ENCODE measurements at places on chromosomes 7 and 10. TPM values are rescaled to one million over a fixed set of nuclear protein-coding genes. Genes with fewer than 3 reads are reported as not detected.

- H3K4me1 ChIP-seq, result no peaks in the 10 kb centered on the region
- H3K4me3 ChIP-seq, result no peak overlapping the region
- H3K27me3 ChIP-seq, result no peaks in the 10 kb centered on the region
- peaks cover 98% of the 10 kb centered on the region for H3K36me3 ChIP-seq
Observed at GRCh38 chr7:73461782-73462285, 28.3 kb downstream of the FZD9 start.

- H3K4me3 ChIP-seq, result no peak overlapping the region
- H3K27ac ChIP-seq, result no peak overlapping the region
- no peaks in the 10 kb centered on the region for H3K27me3 ChIP-seq
- H3K36me3 ChIP-seq, result no peaks in the 10 kb centered on the region
- DNase-seq, result no peak
Observed at GRCh38 chr10:104303594-104304355, 34.5 kb downstream of the ITPRIP start.

- no peak overlapping the region for H3K27ac ChIP-seq
- no peaks in the 10 kb centered on the region for H3K27me3 ChIP-seq
- DNase-seq, result no peak
- no peak overlapping the region for H3K4me3 ChIP-seq
Observed at GRCh38 chr7:28329661-28330363, 82.5 kb upstream of the CREB5 start.

- no peak overlapping the region for H3K27ac ChIP-seq
- H3K36me3 ChIP-seq, result no peaks in the 10 kb centered on the region
- H3K4me3 ChIP-seq, result no peak overlapping the region
Observed at GRCh38 chr7:102323914-102324195, 32.4 kb downstream of the SPDYE6 start.

DNA sequence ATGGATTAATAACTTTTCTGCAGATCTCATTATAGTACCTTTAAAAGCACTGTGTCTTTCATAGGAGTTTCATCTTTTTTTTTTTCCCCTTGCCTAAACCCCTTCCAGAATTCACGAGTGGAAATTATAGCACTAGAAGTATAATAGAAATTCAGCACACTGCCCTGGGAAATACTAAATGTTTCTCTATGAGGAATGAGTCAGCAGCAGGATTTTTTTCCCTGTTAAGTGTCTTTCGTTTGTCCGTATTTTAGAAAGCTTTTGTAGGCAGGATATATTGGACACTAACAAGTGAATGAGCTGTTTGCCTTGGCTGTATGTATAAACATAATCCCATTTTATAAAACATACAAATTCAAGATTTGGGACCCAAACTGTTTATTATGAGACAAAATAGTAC, 105.8 kb downstream of the EXOC4 start:
- H3K4me3 ChIP-seq, result no peak overlapping the region
- no peaks in the 10 kb centered on the region for H3K27me3 ChIP-seq
- DNase-seq, result no peak
- H3K36me3 ChIP-seq, result no peaks in the 10 kb centered on the region
- H3K27ac ChIP-seq, result peak overlapping the region; percentile 49
- peaks cover 40% of the 10 kb centered on the region for H3K4me1 ChIP-seq

DNA sequence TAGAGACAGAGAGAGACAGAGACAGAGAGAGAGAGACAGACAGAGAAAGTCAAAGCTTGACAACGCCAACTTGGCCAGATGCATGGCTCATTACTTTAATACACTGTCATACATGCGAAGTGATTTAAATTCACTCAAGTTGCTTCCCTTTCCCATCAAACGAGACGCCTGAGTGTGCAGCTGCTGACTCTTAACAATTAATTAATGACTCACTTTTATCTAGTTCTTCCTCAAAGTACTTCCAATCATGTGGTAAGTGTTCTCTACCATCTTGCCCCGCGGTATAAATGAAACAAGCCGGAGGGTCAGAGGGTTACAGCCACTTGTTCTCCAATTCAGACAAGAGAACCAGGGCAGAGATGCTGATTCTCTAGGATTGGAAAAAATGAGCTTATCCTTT, 90.8 kb downstream of the SFMBT2 start:
- no peaks in the 10 kb centered on the region for H3K36me3 ChIP-seq
- H3K4me3 ChIP-seq, result no peak overlapping the region
- no peak for DNase-seq
- no peak overlapping the region for H3K27ac ChIP-seq
- no peaks in the 10 kb centered on the region for H3K4me1 ChIP-seq

GRCh38 chr10:52115823-52116222, 198.3 kb upstream of the DKK1 start:
- no peak overlapping the region for H3K27ac ChIP-seq
- no peaks in the 10 kb centered on the region for H3K4me1 ChIP-seq
- peak; percentile 6 for DNase-seq
- H3K27me3 ChIP-seq, result no peaks in the 10 kb centered on the region
- H3K4me3 ChIP-seq, result no peak overlapping the region
- H3K36me3 ChIP-seq, result no peaks in the 10 kb centered on the region

DNA sequence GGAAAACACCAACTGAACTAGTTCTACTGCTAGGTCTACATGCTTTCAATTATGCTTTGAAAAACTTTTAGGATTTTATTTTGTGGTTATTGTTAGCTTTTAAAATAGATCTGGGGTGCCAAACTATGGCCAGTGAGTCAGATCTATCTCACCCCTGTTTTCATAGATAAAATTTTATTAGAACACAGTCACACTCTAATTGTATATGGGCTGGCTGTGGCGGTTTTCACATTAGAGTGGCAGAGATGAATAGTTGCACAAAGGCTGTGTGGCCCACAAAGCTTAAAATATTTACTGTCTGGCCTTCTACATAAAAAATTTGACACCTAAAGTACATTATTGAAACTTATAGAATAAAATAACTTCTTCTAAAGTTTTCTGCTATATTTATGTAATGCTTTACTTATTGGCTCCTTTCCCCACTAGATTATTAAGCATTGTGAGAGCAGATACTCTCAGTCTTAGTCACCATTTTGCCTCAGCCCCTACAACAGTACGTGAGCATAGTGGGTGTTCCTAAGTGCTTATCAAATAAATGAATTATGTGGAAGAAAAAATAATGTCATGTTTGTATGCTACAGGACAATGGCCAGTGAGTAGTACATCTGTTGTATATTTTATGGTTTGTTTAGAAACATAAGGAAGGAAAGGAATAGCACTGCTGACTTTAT, 5.4 kb upstream of the SUV39H2 start:
- H3K36me3 ChIP-seq, result peaks cover 32% of the 10 kb centered on the region
- H3K4me1 ChIP-seq, result peaks cover 8% of the 10 kb centered on the region
- no peak for DNase-seq
- H3K4me3 ChIP-seq, result no peak overlapping the region

DNA sequence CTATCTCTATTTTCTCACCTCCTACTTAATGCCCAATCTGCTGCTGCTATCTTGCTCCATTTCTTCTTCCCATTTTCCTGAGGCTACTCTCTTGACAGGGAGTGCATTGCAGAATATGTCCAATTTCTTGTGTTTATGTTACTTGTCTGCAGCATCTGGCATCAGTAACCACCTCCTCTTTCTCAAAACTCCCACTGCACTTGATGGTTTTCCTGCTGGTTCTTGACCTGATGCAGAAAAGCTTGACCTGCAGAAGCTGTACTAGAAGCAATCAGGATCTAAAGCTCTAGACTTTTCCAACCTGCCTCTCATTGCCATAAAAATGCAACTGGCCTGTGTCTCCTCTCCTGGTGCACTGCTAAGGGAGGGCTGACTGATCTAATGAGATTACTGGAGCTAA, 287.8 kb downstream of the ZEB1 start:
- DNase-seq, result no peak
- no peak overlapping the region for H3K4me3 ChIP-seq
- no peak overlapping the region for H3K27ac ChIP-seq
- H3K36me3 ChIP-seq, result no peaks in the 10 kb centered on the region
- no peaks in the 10 kb centered on the region for H3K27me3 ChIP-seq
- H3K4me1 ChIP-seq, result peaks cover 13% of the 10 kb centered on the region

- no peaks in the 10 kb centered on the region for H3K36me3 ChIP-seq
- peaks cover 6% of the 10 kb centered on the region for H3K4me1 ChIP-seq
- H3K27me3 ChIP-seq, result peaks cover 44% of the 10 kb centered on the region
- no peak for DNase-seq
- H3K27ac ChIP-seq, result no peak overlapping the region
Observed at GRCh38 chr10:7042419-7043054, 368.3 kb downstream of the SFMBT2 start.

DNA sequence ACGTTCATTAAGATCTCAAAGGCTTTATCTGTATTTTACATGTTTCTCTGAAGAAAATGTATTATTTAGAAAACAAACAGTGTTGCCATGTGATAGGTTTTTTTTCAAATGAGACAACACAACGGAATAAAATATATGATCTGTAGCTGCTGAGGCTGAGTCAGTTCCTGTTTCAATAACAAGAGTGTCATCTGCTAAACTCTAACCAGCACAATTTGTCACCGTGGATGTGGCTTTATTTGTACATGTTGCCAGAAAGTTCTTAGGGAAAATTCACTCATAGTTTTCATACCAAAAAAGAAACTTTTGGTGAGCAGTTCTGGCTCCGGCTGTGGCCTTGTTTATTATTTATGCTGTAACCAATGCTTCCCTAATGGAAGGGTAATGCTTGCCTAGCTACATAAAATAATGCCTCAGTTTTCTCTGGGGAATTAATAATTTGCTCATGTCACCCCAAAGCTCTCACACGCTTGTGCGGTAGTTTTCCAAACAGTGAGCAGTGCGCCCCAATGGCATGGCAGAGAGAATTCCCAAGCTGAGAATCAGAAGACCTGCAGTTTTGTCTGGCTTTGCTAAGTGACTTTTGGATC, 20.3 kb upstream of the KLF6 start:
- H3K4me3 ChIP-seq, result no peak overlapping the region
- peak overlapping the region; percentile 81 for H3K27ac ChIP-seq
- no peaks in the 10 kb centered on the region for H3K27me3 ChIP-seq

DNA sequence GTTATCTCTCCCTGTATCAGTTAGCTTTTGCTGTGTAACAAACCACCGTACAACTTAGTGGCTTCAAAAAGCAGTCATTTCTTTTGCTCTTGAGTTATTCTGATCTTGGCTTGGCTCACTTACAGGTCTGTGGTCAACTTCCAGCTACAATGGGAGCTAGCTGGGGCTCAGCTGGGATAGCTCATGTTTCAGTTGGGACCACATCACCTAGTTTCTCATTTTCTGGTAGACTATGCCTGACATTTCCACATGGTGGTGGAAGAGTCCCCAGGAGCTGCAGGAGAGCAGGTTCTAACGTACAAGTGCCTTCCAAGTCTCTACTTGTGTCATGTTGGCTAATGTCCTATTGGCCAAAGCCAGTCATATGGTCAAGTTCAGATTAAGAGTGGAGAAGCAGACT, 25.8 kb upstream of the PIP4K2A start:
- H3K27ac ChIP-seq, result no peak overlapping the region
- no peaks in the 10 kb centered on the region for H3K36me3 ChIP-seq
- H3K4me1 ChIP-seq, result no peaks in the 10 kb centered on the region
- H3K27me3 ChIP-seq, result peaks cover 4% of the 10 kb centered on the region
- no peak for DNase-seq

DNA sequence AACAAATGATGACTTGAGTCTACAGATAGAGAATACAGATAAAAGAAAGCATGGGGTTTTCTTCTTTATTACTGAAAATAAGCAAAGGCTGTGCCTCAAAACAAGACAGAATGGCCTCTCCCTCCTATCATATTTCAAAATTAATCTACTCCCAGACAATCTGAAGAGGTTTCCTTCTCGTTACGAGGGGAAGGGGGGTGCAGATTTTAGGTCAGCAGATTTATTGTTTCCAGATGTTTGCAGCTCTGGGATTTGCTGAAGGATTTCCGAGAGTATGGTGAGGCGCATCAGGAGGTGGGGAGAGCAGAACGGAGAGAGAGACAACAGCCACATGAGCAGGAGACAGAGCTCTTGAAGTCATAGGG, 89.8 kb downstream of the KIAA1549 start:
- H3K27me3 ChIP-seq, result no peaks in the 10 kb centered on the region
- peaks cover 44% of the 10 kb centered on the region for H3K4me1 ChIP-seq
- no peaks in the 10 kb centered on the region for H3K36me3 ChIP-seq
- peak; percentile 78 for DNase-seq

The NPM3 gene
- total RNA-seq, result 98.2 TPM
